ENCODE measurements at places on chromosomes 6 and 20.

DNA sequence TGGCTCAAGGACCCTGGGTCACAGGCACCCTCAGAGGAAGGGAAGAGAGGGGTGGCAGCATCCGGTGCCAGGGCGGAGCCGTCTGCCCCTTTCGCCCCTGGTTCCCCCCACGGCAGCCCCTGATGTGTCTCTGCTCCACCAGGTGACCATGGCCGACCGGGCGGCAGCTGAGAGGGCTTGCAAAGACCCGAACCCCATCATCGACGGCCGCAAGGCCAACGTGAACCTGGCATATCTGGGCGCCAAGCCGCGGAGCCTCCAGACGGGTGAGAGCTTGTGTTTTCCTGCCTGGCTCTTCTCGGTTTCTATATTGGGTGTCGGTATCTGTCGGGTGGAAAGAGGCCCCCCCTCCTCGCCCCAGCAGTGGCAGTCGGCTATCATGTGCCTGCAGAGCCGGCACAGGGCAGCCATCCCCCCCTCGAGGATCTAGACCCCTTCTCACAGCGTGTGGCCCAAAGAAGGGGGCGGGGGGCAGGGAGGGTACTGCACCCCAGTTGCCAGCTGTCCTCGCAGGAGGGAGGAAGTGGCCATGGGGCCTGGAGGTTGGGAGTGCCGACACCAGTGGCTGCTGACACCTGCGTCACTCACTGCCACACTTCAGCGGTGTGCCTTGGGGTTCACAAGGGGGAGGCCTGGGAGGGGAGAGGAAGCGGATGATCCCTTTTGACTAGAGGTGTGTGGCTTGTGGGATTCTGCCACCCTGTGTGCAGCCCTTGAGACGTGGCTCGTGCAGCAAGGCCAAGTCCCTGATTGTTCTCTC lies 1.5 kb downstream of the RBM38 start:
- no peak for DNase-seq

DNA sequence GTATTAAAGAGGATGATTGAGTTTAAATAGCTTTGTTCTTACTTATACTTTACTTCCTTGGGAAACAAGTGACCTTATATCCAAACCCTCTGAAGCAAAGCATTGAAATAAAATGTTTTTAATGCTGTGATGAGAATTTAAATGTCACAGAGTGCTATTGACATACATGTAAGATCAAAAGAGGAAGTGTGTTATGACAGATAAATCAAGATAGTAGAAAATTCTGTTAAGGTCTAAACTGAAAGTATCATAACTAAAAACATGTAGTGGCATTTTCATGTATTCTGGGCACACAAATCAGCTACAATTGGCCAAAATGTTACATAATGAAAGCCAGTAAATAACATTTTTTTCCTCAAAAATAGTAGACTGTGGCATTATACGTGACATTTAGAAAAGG lies 318.0 kb downstream of the GRIK2 start:
- DNase-seq = no peak

GRCh38 chr6:157648561-157648960 lies 174.5 kb upstream of the SNX9 start:
- DNase-seq = no peak

GRCh38 chr6:70413992-70414494 lies 735 bp downstream of the FAM135A start:
- no peak for DNase-seq

DNA sequence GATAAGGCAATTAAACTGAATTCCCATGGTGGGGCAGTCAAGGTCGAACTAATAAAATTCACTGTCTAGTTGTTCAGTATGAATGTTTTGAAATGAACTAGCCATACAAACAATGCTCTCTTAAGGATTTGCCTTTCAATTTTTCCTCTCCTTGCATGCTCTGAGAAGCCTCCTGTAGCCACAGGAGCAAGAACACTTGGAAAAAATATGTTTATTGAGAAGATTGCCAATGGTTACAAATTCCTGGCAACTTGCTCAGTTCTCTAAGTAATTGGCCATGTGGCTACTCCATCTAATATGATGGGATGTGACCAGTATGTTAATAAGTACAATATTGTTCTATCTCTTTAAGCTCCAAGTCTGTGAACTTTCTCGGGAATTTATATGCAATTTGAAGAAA lies 49.4 kb downstream of the FUT9 start:
- no peak for DNase-seq

- no peak for DNase-seq
These were observed 68.6 kb downstream of the ABHD12 start for GRCh38 chr20:25321991-25322390.

DNA sequence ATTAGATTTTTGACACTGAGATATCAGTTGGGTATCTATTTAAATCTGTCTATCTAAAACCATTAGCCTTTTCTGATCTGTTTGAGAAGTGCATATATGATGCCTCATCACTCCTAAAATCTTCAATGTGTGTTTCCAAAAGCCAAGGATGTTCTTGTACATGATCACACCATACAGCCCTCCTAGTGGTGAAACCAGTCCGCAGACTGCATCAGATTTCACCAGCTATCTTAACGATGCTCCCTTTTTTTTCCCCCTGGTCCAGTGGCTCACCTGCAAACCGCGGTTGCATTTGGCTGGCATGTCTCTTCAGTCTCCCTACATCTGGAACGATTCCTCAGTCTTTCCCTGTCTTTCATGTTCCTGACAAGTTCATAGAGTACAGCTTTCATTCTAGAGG lies 4.0 kb downstream of the KIZ start:
- no peak for DNase-seq

DNA sequence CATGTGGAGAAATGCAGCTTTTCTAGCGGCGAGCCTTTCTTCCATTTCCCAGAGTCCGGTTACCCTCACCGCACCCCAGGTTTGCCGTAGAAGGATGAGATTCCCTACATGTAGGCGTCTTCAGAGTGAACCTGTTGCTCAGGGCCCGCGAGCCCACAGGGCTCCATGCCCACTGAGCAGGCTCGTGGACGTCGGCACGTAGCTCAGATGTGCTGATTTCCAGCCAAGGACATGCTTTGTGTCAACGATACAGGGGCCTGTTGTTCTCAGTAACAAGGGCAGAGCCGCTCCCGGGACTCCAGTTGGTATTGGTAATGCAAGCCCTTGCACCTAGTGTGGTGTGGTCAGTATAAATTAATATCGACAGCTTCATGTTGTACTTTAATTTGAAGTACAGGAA lies 159.6 kb downstream of the MTHFD1L start:
- no peak for DNase-seq

DNA sequence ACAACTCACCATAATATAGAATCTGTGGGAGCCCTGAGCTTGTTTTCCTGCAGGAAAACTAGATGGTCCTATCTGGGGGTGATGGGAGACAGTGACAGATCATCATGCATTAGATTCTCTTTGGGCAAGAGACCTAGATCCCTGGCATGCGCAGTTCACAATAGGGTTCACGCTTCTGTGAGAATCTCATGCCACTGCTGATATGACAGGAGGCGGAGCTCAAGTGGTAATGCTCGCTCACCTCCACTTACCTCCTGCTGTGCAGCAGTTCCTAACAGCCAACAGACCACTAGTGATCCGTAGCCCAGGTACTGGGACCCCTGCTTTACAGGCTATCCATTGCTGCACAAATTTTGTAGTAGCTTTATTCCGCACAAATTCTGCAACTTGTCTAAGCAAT lies 84.5 kb downstream of the HIVEP2 start:
- DNase-seq = no peak

- no peak for DNase-seq
These were observed 133.1 kb downstream of the MOXD1 start for GRCh38 chr6:132268209-132268608.

DNA sequence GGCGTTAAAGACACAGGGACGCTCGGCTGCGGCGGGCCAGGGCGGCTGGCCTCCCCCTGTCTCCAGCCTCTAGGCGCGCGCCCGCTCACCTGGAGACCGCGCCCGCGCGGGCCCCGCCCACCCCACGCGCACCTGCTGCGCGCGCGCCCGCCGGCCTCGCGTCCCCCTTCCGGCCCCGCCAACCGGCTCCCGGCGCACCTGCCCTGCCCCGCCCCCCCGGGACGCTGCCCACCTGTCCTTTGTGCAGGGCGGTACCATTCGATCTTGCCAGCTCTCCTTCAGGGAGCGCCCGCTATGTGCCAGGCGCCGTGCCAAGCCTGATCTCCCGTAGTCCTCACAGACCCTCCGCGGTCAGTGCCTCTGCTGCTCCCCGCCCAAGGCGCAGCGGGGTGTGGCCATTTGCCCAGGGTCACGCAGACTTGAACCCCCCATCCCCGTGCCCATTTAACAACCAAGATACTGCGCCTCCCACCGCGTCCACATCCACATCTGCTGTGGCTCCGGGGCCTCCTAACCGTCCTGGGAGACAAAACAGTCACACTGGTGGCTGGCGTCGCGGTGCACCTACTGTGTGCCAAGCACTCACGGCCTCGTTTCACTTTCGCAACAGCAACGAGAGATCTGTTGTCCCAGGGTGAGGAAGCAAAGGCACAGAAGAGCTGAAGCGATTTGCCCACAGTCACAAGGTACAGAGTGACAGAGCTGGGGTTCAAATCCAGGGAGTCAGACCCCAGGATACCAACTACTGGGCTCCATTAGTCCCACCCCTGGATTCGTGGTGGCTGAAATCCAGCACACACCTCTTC lies 48.1 kb downstream of the NOL4L start:
- DNase-seq = peak; percentile 59

- no peak for DNase-seq
These were observed 125.3 kb upstream of the DST start for GRCh38 chr6:56767892-56768531.

- DNase-seq = no peak
These were observed 85.3 kb upstream of the LY86 start for GRCh38 chr6:6503191-6503590.

DNA sequence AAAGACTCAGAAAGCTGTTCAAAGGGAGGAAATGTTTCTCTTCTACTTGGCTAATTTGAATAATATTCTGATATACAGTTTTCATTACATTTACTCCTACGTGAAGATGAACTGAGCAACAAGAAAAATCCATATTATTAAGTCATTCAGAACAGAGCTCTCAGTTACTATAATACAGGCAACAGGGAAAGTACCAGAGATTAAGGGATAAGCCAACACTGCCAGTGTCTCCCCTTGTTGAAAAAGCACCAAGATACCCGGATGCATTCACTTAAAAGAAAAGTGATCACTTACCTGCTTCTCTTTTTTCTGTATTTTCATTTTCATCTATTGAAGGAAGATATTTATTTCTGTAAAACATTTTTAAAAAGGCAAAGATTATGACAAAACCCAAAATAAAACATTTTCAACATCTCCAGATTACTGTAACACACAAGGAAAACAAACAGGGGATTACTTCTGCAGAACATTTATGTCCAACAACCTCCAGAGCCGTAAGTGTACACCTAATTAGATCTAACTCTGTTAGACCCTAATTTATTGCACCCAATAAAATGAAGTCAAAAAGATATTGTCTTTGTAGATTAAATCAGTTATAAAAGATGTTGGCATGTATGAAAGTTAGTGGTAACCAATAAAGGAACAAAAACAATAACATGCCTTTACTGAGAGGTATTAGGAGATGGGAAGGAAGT lies 67.0 kb downstream of the CHD6 start:
- no peak for DNase-seq

- no peak for DNase-seq
These were observed 15.5 kb downstream of the RIPOR3 start for GRCh38 chr20:50675671-50676376.

DNA sequence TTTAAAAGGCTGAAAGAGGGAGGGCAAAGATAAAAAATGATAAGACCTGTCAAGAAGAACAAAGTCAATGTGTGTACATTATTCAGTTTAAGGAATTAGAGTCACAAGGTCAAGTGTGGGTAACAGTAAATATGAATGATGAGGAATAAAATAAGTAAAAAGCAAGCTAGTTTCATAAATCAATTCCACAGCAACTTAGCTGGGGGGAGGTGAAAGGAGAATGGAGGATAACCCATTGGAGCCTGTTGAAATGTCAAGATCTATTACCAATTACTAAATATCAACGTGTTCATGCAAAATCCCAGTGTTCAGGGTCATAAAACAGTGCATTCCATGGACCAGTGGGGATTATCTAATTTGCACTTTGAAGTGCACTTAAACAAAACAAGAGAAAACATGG lies 242.9 kb downstream of the TBX18 start:
- peak; percentile 15 for DNase-seq

DNA sequence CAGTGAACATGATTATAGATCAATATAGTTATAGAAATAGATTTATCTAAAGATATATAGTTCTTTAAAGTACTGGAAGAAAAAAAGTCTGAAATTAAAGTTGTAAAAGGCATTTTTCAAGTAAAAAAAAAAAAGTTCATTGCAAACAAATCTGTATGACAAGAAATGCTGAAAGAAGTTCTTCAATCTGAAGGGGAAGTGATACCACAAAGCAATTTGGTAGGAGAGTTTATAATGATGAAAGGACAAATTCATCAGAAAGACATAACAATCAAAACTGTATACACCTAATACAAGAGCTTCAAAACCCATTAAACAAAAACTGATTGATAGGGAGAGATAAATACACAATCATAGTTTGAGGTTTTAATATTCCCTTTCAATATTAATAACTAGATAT lies 14.1 kb downstream of the HUS1B start:
- DNase-seq = no peak

DNA sequence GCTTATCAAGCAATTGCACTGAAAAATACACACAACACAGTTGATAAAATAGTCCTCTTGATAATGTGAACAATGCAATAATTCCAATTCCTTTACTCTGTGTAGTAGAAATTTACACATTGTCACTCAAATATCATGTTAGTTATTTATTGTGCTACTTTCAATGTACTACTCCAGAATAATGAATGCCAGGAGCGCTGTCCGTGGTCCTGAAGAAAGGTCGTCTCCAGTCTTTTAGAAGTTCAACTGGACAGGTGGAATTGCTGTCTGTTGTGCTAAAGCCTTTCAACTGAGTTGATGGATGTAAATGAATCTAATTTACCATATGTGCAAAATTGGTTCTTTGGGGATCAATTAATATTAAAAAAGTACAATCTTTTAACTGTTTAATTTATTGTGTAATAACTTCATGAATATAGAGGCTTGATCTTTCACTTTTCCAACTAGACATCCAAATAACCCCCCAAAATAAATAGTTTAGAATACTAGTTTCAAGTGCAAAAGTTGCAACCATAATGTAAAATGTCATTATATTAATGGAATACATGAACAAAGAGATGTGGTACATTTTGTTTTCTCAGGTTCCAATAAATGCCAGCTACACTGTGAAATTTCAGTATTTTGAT lies 3.2 kb downstream of the GRIK2 start:
- DNase-seq = peak; percentile 29

- DNase-seq = no peak
These were observed 57.5 kb downstream of the SYNJ2 start for GRCh38 chr6:158039178-158039557.

DNA sequence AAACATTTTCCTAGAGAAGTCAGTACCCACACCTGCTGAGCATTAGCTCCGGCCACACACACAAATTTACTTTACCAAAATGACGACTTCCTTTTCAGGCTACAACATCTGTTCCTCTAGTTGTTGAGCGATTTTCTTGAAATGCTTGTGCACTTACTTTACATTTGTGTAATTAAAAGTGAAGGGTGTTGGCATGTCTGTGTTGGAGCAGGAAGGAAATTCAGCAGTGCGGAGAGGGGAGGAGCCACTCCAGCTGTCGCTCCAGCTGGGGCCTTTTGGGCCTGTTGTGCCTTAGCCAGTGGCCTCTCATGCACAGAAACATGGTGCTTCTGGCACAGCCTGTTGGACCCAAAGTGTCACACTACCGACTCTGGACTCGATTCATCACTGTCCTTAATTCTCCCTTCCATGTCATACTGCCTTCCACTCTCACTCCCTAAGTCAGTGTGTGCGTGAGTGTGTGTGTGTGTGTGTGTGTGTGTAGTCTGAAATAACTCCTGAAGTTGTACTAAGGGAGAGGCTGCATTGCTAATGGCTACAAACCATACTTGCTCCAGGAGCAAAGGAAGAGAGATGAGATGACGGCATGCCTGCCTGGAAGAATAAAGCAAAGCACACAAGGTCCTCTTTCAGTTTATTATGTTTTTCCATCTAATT lies 191.8 kb upstream of the ARG1 start:
- DNase-seq = no peak

All from NCI-H226 (cell line).